ENCODE measurements at places on chromosomes 3 and 15.
A peak's percentile ranks its signal among the peaks of the same experiment; 100 is the strongest.

DNA sequence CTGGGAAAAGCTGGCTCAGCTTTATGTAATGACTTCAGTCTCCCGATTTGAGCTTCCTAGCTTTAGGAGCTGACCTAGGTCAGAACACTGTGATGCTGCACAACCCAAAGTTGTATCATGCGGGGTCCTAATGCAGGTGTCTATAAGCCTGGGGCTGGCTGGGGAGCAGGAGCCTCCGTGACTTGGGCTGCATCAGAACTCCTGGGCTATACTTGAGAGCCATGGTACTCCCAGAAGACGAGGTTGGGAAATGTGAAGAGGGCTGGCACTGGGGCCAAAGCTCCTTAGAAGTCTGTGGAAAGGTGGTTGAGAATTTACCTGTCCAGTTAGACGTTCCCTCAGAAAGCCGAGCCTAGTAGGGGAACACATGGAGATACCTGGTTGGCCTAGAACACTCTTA, 57.0 kb downstream of the BSN start:
- no peak for DNase-seq

- DNase-seq: no peak
These were observed 6.3 kb downstream of the NR2F2 start for GRCh38 chr15:96336596-96337364.

DNA sequence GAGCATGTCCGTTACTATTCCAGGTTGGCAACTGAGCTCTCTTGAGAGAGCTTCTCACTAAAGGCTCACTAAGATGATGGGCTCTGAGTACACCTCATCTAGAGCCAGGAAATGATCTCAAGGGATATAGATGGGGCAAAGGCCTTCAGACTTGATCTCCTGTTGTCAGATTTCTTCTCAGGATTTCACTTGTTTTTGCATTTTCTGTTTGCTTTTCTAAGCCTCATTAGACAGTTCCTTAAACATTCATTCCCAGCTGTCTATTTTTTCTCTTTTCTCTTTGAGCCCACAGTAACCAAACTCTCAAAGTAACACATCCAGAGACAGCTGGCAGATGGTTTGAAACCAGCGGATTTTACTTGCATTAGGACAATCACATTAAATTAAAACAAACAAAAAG, 28.4 kb upstream of the ARL8B start:
- DNase-seq: no peak

- no peak for DNase-seq
These were observed 98.8 kb downstream of the FNDC3B start for GRCh38 chr3:172138193-172138537.

DNA sequence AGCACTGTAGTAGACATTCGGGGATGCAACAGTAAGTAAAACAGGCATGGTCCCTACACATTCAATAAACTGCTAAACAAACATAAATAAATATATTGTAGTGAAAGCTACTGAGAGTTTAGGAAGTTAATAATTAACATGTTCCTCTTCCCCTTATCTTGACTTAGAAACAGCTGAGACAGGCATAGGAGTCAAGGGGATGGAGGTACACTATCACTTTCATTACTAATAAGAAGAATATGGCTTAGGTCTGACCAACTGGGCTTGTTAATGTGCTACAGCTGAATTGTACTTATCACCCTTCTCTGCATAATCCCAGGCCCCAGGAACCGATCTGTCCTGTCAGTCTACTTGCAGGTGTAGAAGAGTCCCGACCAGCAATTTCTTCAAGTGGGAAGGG, 116.3 kb upstream of the DAZL start:
- DNase-seq: no peak

- no peak for DNase-seq
These were observed 104.8 kb downstream of the CORO2B start for GRCh38 chr15:68683551-68683950.

GRCh38 chr3:30353711-30354467, 252.5 kb upstream of the TGFBR2 start:
- DNase-seq: no peak

DNA sequence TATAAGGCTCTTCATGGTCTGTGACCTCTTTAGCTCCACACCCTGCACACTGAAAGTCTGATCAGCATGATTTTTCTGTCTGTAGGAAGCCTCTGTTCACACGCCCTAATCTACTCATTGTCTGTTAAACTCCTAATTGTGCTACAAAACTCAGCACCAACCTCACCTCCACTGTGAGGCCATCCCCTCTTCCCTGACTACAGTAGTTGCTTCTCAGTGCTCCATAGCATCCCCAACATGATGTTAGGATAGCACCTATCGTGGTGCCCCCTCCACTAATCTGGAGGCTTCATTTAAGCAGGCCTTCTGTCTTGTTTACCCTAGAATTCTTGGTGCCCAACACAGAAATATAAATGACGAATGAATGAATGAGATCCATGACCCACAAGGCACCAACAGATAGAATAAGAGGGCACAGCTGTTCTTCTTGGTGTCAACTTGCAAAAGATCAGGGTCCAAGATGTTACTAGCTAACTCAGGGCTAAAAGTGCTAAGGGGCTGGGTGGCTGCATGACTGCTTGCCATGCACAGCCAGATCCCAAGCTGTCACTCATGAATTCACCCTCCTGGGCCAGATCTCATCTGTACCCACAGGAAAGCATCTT, 55.2 kb upstream of the HEG1 start:
- no peak for DNase-seq

DNA sequence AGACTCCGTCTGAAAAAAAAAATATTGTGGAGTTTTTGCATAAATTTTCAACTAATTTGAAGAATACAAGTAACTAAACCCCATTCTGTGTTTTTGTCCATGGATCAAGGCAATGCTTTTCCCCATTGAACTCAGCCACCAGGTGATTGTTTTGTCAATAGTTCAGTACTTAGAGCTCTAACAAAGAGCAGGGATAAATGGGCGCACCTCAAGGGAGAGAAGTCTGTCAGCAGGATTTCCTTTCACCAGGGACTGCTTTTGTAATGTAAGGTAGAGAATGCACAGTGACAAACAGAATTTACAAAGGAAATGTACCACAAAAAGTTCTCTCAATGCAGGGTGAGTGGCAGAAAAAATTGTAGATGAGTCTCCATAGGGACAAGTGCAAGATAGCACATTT, 10.8 kb upstream of the ATP13A5 start:
- DNase-seq: no peak

DNA sequence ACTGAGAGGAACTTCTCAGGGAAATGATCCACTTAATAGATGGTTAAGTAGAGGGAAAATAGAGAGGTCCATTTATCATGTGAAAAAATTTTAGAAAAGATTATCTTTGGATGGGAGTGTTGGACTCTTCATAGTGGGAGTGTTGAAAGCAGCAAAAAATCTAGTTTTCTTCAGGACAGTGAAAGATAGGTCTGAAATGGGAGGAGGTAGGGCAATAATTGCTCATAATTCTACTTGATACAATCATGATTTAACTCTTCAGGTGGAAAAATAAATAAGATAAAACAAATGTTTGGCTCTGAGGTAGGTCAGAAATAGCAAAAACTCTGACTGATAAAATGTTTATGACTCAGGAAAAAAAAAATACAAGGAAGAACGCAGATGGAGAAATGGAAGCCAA, 144.1 kb upstream of the DPH6 start:
- DNase-seq: no peak

DNA sequence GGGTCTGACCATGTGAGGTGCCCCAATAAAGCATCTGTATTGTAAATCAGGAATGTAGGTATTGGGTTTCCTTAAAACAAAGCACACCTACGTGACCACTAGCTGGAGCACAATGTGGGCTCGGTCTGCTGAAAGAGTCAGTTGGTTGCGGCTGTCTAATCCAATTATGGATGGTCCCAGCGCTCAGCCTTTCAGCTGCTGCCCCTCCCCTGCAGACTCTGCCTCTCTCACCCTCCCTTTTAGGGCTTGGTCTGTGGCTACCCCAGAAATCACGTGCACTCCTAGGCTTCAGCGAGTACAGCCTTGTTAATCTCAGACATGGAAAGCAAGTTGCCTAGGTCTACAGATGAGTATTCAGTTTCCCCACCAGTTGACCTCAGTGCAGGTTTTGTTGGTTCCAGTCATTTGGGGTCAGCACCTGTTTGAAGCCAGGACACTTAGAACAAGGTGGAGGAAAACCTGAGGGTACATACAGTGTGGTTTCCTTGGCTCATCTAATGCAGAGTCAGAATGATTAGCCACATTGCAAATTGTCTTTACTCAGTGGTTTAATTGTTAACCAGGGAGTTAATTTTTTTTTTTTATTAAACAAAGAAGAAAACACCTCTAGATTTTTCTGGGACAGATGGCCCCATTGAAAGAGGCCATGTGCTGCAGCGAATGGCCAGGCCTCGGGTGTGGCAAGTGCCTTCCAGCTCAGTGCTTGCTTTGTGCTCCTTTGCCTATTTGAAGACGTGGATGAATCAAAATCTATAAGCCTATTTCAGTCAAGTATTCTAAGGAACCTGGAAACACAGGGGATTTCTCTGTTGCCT, 137.7 kb downstream of the IGF1R start:
- DNase-seq: no peak

DNA sequence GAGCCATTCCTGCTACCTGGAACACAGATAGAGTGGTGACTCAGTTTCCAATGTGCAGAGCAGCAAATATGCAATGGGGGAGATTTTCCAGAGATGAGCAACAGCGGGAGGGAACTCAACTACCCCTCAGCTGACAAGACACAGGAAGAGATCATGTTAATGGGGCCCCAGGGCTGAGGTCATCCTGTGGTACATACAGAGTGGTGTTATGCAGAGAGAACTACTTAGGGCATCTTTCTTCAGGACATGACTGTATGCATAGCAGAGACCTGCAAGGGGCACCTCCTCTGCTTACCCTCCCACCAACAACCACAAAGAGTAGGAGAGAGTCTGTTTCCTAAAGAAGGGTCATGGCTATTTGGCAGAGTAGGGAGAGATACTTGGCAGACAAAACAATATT, 6.8 kb upstream of the TBC1D5 start:
- DNase-seq: no peak

GRCh38 chr15:67146234-67146633, 80.8 kb downstream of the SMAD3 start:
- no peak for DNase-seq

- peak; percentile 86 for DNase-seq
These were observed 49.7 kb downstream of the SLC6A6 start for GRCh38 chr3:14451844-14452739.

- no peak for DNase-seq
These were observed 57.8 kb upstream of the ASB14 start for GRCh38 chr3:57350271-57350670.

GRCh38 chr15:64746356-64746755, 29.0 kb downstream of the RBPMS2 start:
- DNase-seq: no peak

GRCh38 chr3:163916596-163917560, 1161.4 kb downstream of the SI start:
- DNase-seq: no peak

GRCh38 chr3:194180570-194180969, 44.6 kb downstream of the HES1 start:
- no peak for DNase-seq

GRCh38 chr3:129018751-129019150, 17.6 kb downstream of the EFCC1 start:
- no peak for DNase-seq

GRCh38 chr3:110459021-110459420, 612.6 kb upstream of the NECTIN3 start:
- DNase-seq: no peak

- no peak for DNase-seq
These were observed 12.9 kb downstream of the POMGNT2 start for GRCh38 chr3:43093006-43093405.

GRCh38 chr15:60392986-60393790, 4.6 kb downstream of the ANXA2 start:
- peak; percentile 97 for DNase-seq

GRCh38 chr15:81924729-81925128, 121.1 kb downstream of the MEX3B start:
- DNase-seq: no peak

- no peak for DNase-seq
These were observed 90.1 kb upstream of the EPHB3 start for GRCh38 chr3:184471439-184471838.

DNA sequence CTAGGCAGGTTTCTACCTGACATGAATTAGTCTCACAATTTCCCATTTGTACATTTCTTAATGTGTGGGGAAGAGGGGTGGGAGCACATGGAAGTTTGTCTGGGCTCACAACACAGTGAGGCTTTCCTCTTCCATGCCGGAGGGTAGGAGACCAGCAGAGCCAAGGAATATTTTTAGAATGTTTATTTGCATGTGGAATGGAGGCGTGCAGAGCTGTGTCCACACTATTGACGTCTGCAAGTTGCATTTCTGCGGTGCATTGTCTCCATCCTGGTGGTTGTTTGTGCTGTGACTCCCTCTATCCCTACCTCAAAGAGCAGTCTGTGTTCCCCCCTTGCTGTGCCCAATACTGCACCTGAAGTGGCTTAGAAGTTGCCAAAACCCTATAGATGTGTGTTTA, 103.1 kb upstream of the LRTM1 start:
- no peak for DNase-seq

GRCh38 chr15:76584868-76585575, 248.4 kb downstream of the ISL2 start:
- no peak for DNase-seq

DNA sequence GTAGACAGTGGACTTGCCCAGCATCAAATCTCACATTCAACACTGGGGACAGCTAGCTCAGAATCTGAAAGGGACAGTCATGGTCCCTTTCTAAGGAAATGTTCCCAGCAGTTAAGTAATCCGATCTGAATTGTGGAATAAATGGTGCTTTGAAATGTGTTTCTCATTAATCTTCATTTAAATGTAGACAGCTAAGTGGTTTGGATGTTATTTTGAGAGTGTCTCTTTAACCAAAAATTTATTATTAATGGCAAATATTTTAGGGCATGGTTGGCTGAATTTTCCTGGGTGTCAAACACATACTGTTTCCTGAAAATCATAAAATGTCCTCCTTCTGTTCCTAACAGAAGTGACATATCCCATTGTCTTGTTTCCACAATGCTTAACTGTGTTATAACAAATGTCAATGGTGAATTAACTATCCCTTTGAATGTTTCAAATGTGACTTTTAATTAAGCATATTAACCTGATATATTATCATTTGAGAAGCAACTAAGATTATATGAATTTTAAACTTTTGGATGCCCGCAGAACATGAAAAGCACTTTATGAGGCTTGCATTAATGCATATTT, 210.8 kb downstream of the CHST2 start:
- DNase-seq: no peak

GRCh38 chr3:52346623-52347530, 30.8 kb downstream of the DNAH1 start:
- peak; percentile 50 for DNase-seq

- no peak for DNase-seq
These were observed 26.7 kb downstream of the CYP8B1 start for GRCh38 chr3:42849017-42849416.

DNA sequence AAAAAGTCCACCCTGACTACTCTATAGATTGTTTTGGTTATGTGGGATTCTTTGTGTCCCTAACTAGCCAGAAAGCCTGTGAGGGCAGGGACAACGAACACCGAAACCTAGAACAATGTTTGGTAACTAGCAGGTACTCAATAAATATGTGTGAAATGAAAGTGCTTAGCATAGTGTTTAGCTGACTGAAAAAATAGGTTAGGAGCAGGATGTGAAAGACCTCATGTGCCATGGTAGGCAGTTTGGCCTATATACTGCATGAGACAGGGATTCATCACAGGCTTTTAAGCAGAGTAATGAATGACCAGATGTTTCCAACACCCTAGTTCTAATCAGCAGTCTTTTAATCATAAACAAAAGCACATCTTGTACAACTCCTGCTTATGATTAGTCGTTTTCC, 64.2 kb downstream of the MYO5A start:
- DNase-seq: no peak

Measured in GM04504 (cell line).